Astrocyte (in vitro differentiated cells and primary cell): ENCODE measurements at places on chromosomes 11 and 22. TPM values are rescaled to one million over a fixed set of nuclear protein-coding genes. Genes with fewer than 3 reads are reported as not detected.

DNA sequence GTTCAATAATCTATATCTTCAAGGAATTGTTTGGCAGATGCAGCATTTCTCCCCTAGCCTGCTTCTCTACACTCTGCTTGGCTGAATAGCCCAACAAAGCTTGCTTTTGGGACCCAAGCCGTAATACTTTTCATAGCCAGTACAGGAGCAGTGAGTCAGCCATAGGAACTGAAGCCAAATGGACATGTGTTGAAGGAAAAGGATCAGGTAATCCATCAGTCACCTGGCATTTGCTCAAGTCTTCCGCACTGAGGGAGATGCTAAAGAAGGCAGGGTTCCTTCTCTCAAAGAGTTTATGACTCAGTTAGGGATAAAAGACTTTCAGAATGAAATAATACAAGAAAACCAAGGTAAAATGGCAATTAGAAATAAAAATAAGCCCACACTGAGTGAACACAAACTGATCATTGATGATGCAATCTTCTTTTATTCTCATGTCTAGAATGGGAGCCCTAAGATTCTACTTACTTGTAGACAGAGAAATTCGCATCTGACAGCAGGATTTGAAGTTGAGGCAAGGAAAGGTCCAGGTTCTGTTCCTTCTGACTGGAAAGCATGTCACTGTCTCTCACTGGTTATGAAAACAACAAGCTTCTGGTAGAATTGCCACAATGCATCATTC is 13.2 kb downstream of the C11orf87 start:
- DNase-seq = peak; percentile 95
- H3K27ac ChIP-seq = no peak overlapping the region
- no peak overlapping the region for H3K4me3 ChIP-seq
- H3K4me1 ChIP-seq = no peaks in the 10 kb centered on the region
- no peaks in the 10 kb centered on the region for H3K36me3 ChIP-seq
- no peaks in the 10 kb centered on the region for H3K27me3 ChIP-seq

DNA sequence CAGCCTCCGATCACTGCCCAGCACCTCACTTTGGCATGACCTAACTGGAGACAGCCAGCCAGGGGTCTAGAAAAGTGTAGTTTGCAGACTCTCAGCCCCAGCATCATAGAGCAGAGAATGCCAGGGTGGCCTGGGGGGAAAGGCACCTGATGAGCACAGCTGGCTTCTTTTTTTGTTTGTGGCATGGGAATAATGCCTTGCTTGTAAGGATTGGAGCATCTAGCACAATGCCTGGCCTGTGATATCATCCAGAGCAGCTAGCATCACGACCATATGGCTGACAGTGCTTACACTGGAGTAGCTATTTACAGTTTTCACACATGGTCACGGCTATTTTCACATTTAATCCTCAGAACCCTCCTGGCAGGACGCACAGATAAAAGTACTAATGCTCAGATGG is 594.8 kb upstream of the B3GAT1 start:
- no peaks in the 10 kb centered on the region for H3K27me3 ChIP-seq
- no peak for DNase-seq
- H3K27ac ChIP-seq = no peak overlapping the region
- no peaks in the 10 kb centered on the region for H3K36me3 ChIP-seq
- H3K4me1 ChIP-seq = no peaks in the 10 kb centered on the region

GRCh38 chr11:63906585-63906984 is 10.4 kb downstream of the RCOR2 start:
- no peak for DNase-seq
- peaks cover 5% of the 10 kb centered on the region for H3K36me3 ChIP-seq
- H3K4me3 ChIP-seq = no peak overlapping the region
- H3K4me1 ChIP-seq = no peaks in the 10 kb centered on the region

DNA sequence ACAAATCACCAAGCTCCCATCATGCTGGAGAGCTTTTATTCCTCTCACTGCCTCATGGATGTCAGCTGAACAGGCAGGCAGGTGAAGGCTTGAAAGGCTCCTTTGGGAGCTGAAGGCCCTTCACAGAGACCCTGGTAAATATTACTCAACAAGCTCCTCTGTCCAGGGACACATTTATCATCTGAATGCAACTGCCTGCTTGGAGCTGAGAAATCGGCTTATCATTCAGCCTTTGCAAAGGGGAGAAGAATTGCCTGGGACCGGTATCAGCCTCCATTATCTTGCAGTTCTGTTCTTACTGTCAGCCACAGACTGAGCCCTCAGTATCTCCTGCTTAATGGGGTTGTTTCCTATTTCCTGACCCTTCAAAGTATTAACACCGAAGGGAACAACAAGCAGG is 113.8 kb upstream of the PITPNB start:
- no peaks in the 10 kb centered on the region for H3K27me3 ChIP-seq
- DNase-seq = no peak
- peaks cover 19% of the 10 kb centered on the region for H3K4me1 ChIP-seq
- no peaks in the 10 kb centered on the region for H3K36me3 ChIP-seq
- H3K27ac ChIP-seq = no peak overlapping the region
- no peak overlapping the region for H3K4me3 ChIP-seq

- H3K4me1 ChIP-seq = no peaks in the 10 kb centered on the region
- peaks cover 6% of the 10 kb centered on the region for H3K27me3 ChIP-seq
- no peak for DNase-seq
- H3K4me3 ChIP-seq = no peak overlapping the region
- no peak overlapping the region for H3K27ac ChIP-seq
- H3K36me3 ChIP-seq = no peaks in the 10 kb centered on the region
Observed at GRCh38 chr22:37139762-37140161, 10.0 kb downstream of the IL2RB start.

DNA sequence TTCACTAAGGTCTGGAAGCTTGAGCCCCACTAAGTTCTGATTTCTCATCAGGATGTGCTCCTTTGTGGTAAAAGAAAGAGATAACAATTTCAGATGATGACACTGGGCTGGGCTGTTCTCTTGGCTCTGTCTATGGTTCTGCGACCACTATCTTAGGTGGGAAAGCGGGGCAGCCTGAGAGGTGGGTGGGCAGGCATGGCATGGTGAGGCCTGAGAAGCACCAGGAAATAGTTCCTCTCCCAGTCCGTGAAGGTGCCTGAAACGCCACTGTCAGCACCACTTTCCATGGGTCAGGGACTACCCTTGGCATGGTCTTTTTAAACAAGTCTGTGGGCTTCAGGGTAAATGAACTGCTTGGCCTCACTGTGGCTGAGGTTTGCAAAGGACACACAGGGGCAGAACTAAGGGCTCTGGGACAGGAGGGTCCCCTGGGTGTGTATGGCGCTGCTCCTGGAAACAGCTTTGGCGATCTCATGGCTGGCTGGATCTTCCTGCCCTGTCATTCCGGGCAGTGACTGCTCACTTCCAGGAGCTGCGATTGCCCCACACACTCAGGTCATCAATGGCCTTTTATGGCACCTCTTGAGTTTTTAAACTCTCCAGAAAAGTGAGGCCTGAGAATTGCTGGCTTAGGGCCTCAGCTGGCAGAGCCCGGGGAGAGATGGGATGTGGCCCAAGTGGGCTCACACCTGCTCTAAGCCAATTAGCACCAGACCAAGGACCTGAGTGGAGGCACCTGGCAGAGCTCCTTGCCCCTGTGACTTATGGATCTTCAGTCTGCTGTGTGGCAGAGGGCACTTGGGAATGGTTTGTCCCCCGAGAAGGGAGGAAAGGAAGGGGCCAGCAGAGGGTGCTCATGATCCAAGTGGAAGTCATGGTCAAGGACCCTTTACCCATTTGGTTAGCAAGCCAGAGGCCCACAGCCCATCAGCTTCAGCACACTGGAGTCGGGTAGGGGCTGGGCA is 55.6 kb upstream of the LYVE1 start:
- H3K4me3 ChIP-seq = no peak overlapping the region
- DNase-seq = no peak
- H3K27me3 ChIP-seq = no peaks in the 10 kb centered on the region
- H3K27ac ChIP-seq = no peak overlapping the region
- no peaks in the 10 kb centered on the region for H3K36me3 ChIP-seq

- H3K27me3 ChIP-seq = no peaks in the 10 kb centered on the region
- no peak overlapping the region for H3K4me3 ChIP-seq
- H3K27ac ChIP-seq = no peak overlapping the region
- H3K36me3 ChIP-seq = peaks cover 3% of the 10 kb centered on the region
Observed at GRCh38 chr11:72430741-72431570, 3.4 kb downstream of the CLPB start.

Gene ANGPTL5
- not detected in 2 replicates for total RNA-seq

Gene BLID
- total RNA-seq = 1.1 and 1.2 TPM in 2 replicates

GRCh38 chr11:93648158-93648557 is 13.3 kb upstream of the CEP295 start:
- peak; percentile 4 for DNase-seq
- H3K36me3 ChIP-seq = no peaks in the 10 kb centered on the region
- H3K4me3 ChIP-seq = no peak overlapping the region
- H3K27ac ChIP-seq = no peak overlapping the region
- no peaks in the 10 kb centered on the region for H3K4me1 ChIP-seq
- H3K27me3 ChIP-seq = peaks cover 17% of the 10 kb centered on the region

GRCh38 chr11:58688789-58689503 is 42.8 kb downstream of the GLYAT start:
- H3K36me3 ChIP-seq = no peaks in the 10 kb centered on the region
- no peaks in the 10 kb centered on the region for H3K27me3 ChIP-seq
- H3K4me1 ChIP-seq = no peaks in the 10 kb centered on the region
- H3K4me3 ChIP-seq = no peak overlapping the region
- H3K27ac ChIP-seq = no peak overlapping the region
- DNase-seq = no peak

- no peaks in the 10 kb centered on the region for H3K36me3 ChIP-seq
- H3K27ac ChIP-seq = no peak overlapping the region
- no peak for DNase-seq
- H3K27me3 ChIP-seq = no peaks in the 10 kb centered on the region
- no peak overlapping the region for H3K4me3 ChIP-seq
- H3K4me1 ChIP-seq = peaks cover 2% of the 10 kb centered on the region
Observed at GRCh38 chr22:17429516-17429915, 60.3 kb downstream of the CECR2 start.

Gene OR5AN1
- total RNA-seq = not detected in 2 replicates

- peak; percentile 77 for DNase-seq
- H3K27ac ChIP-seq = peak within 1 kb of the TSS; percentile 69
- H3K4me1 ChIP-seq = peaks cover 38% of the 10 kb centered on the region
- no peaks in the 10 kb centered on the region for H3K27me3 ChIP-seq
- no peaks in the 10 kb centered on the region for H3K36me3 ChIP-seq
Observed at GRCh38 chr11:120210626-120211521, at the start of gene OAF. TSS of gene OAF (plus strand) at chr11:120211032. CDS start at chr11:120211280, 248 bp downstream.

DNA sequence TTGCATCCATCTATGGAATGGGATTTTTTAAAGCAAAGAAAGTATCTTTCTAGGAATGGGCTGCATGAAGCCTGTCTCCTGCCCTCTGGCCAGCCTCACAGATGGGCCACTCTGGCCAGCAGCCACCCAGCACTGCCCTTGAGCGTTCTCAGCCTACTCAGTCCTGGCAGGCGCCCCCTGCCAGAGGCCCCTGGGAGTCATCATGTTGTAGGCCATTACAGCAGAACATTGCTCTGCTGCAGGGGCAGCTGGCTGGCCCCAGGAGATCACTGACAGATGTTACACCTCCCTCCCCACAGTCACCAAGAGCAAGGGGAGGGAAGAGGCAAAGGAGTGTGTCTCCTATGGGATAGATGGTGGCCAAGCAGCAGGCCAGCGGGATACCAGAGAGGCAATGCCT is 363.7 kb downstream of the NXPE2 start:
- no peaks in the 10 kb centered on the region for H3K4me1 ChIP-seq
- no peak for DNase-seq
- no peaks in the 10 kb centered on the region for H3K27me3 ChIP-seq
- H3K4me3 ChIP-seq = no peak overlapping the region
- no peak overlapping the region for H3K27ac ChIP-seq

DNA sequence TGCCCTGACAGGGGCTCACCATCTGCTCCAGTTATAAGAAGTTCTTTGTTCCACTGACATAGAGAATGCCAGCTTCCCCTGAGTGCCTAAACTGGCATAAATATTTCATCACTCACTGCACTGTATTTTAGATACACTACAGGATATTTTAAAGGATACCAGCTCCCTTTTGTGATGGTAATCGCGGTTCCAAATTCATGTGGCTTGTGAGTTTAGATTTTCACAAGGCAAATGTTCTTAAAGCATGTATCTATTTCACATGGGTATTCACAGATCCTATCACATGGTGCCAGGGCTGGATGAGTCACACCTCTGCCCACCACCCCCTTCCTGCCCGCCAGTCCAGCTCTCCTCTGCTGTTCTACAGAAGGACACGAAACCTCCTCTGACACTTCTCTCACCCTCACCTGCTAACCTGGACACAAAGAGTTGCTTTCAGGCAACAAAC is 105.5 kb downstream of the KCNC1 start:
- peaks cover 2% of the 10 kb centered on the region for H3K4me1 ChIP-seq
- DNase-seq = no peak
- H3K27ac ChIP-seq = no peak overlapping the region
- H3K27me3 ChIP-seq = no peaks in the 10 kb centered on the region
- H3K36me3 ChIP-seq = no peaks in the 10 kb centered on the region
- no peak overlapping the region for H3K4me3 ChIP-seq

- no peak overlapping the region for H3K27ac ChIP-seq
- H3K36me3 ChIP-seq = no peaks in the 10 kb centered on the region
- no peak for DNase-seq
- no peaks in the 10 kb centered on the region for H3K27me3 ChIP-seq
- no peak overlapping the region for H3K4me3 ChIP-seq
Observed at GRCh38 chr11:79396001-79396400, 44.8 kb downstream of the TENM4 start.

GRCh38 chr11:115311949-115312348 is 192.3 kb downstream of the CADM1 start:
- no peak overlapping the region for H3K4me3 ChIP-seq
- H3K36me3 ChIP-seq = no peaks in the 10 kb centered on the region
- no peaks in the 10 kb centered on the region for H3K27me3 ChIP-seq
- DNase-seq = no peak
- no peaks in the 10 kb centered on the region for H3K4me1 ChIP-seq

Gene KRTAP5-7
- not detected in 2 replicates for total RNA-seq
